ENCODE measurements at places on chromosomes 2 and 18.

GRCh38 chr2:29238497-29238896 lies 123.3 kb downstream of the CLIP4 start:
- no peak for DNase-seq

GRCh38 chr2:9779596-9780264 lies 63.5 kb upstream of the TAF1B start:
- DNase-seq, result no peak

DNA sequence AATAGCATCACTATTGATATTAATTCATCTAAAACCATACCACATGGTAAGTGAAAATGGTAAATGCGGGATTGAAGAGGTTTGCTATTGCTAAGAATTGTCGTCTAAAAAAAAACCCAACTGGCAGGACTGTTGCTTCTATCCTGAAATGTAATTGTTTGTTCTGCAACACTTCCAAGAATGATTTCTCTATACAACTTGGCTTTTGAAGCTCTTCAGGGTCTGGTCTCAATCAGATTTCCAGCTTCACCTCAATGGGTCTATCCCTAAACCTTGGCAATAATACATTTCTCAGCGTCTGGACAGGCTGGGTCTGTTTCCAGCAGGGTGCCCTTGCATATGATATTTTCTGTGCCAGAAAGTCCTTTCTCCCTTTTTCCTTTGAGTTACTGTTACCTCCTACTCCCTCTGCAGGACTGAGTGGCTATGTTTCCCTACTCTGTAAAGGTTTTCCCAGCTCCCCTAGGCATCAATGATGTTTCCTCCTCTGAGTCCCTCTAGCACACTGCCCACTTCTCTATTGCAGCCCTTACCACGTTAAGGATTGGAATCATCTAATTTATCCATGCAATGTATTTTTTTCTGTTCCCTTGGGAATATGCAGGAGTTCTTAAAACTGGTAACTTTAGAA lies 118.2 kb upstream of the REV1 start:
- no peak for DNase-seq

- DNase-seq, result no peak
Measured at GRCh38 chr2:16117791-16118610, 177.7 kb downstream of the MYCN start.
